ENCODE measurements at places on chromosomes 7 and 10. TPM values are rescaled to one million over a fixed set of nuclear protein-coding genes. Genes with fewer than 3 reads are reported as not detected.

GRCh38 chr10:114412907-114413797 lies 8.8 kb upstream of the AFAP1L2 start:
- DNase-seq = no peak

GRCh38 chr10:58782876-58783851 lies 270.5 kb downstream of the BICC1 start:
- no peak for DNase-seq

DNA sequence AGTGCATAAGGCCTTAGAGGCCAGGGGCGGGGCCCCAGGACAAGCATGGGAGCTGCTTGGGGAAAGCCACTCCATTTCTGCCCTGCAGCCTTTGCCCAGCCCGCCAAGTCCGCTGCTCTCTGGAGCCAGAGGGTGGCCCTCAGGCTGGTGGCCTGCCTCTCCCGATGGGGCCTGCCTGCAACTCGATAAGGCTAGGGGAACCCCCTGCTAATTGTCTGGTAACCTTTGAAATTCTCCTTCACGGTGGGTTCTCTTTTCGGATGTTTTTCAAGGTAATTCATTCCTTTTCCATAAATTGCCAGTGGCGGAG lies 94.9 kb downstream of the ZMIZ1 start:
- no peak for DNase-seq

Gene ANKRD1
- total RNA-seq = not detected
